ENCODE measurements at places on chromosomes 5 and 9.

DNA sequence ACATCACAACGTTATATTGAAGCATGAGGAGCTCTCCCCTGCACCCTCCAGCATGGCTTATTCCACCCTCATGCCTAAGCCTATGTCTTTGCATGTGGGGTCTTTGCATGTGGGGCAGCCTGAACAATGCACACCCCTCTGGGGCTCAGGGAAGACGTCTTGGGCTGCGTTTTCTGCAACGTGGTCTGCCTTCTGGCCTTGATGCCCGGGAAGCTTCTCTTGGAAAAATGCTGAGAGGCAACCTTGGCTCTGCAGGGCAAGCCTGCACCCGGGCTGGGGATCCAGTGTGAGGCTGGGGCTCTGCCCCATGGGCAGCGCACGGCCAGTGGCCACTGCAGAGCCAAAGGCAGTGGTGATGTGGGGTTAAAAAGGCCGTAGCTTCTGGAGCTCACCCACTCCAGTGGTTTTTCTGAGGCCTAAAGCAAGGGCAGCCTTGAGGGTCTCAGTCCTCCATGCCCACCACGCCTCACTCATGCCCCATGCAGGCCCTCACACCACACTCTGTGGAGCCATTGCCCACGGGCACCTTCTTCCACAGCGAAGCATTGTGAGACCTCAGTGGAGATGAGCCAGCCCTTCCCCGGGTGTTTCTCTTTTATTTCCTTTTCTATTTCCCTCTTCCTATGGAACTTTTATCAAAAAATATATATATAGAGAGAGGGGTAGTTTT, 112.2 kb downstream of the MRPL36 start:
- no peak for DNase-seq

GRCh38 chr5:66967826-66968262, 228.8 kb downstream of the CD180 start:
- no peak for DNase-seq

GRCh38 chr5:35285011-35285410, 54.7 kb upstream of the PRLR start:
- DNase-seq = no peak

DNA sequence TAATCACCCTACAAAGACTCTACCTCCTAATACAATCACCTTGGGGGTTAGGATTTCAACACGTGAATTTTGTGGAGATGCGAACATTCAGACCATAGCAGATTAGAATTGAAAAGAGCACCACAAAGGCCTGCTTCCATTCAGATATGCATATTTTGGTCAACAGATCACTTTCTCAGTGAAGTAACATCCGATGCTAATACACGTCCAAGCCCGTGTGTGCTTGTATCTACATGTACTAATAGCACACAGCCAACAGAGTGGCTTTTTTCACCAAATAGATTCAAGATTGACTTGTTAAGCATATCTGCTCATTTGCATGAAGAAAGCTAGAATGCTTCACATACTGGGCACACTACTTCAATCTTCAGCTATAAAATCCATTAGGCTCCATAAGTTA, 35.6 kb upstream of the SSBP2 start:
- DNase-seq = no peak

DNA sequence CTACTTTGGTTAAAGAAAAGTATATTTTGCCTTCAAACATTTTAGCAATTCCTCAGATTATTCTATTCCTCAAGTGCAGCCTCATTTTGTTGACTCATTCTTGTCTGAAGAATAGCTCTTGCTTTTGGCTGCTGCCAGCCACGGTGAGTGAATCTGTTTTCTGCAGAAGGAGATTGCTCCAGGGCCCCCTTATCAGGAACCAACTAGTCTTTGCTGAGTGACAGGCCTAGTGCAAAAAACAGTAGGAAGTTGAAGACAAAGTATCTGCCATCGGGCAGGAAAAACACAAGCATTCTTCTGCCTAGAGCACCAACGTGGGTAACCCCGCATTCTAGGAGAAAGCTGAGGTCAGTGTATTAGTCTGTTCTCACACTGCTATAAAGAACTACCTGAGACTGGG, 42.3 kb downstream of the ZNF883 start:
- no peak for DNase-seq

All from AG08395 (cell line).